ENCODE measurements at places on chromosomes 5 and 9. TPM values are rescaled to one million over a fixed set of nuclear protein-coding genes. Genes with fewer than 3 reads are reported as not detected.

The C8G gene
- 0.94 TPM for total RNA-seq

GRCh38 chr9:135251996-135252760 lies 164.7 kb downstream of the OLFM1 start:
- DNase-seq, result no peak

- DNase-seq, result no peak
These were observed 75.4 kb upstream of the MAN2A1 start for GRCh38 chr5:109614301-109614700.

- no peak for DNase-seq
These were observed 309.1 kb downstream of the NSG2 start for GRCh38 chr5:174354571-174354970.

DNA sequence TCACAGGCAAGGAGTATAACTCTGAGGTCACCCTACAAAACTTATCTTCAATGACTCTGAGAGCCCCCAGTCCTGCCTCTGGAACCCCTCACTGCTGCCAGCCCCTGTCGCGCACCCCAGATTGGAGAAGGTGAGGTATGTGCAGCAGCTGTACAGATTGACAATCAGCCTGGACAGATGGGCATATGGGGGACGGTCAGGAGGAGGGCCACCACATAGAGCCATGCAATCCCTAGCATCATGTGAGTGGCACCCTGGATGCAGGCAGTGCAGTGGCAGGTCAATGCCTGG lies 90.1 kb downstream of the LMX1B start:
- DNase-seq, result no peak

The ITK gene
- total RNA-seq, result 260 TPM

The RNF38 gene
- total RNA-seq, result 29.8 TPM

DNA sequence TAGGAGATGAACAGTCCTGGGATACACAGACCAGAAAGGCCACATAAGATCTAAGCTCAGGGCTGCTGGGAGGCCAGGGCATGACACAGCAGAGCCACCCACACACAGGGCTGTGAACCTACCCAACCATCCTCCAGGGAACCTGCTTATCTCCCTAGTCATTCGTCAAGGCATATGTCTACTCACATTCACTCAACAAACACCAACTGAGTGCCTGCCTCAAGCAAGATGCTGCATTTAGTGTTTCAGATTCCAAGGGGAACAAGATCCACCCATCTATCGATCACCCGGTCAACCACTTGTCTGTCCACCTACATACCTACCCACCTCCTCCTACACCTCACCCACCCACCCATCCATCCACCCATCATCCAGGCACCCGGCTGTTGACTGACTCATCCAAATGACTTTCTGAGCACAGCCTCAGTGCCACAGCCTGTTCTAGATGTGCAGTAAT lies 1.9 kb downstream of the DPM2 start:
- no peak for DNase-seq

DNA sequence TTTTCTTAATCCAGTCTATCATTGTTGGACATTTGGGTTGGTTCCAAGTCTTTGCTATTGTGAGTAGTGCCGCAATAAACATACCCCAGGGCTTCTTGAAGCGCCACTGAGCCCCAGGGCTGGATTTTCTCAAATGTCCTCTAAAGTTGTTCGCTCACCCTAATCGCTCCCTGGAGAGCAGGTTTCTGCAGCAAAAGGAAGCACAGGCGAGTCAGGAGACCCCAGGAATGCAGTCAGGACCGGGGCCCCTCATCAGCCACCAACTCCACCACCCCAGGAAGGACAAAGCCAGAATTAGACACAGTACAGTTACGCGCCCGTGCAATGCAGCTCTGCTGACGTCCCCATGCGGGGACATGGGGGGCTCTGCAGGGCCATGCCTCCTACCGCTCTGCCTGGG lies 15.7 kb upstream of the OBP2B start:
- no peak for DNase-seq

DNA sequence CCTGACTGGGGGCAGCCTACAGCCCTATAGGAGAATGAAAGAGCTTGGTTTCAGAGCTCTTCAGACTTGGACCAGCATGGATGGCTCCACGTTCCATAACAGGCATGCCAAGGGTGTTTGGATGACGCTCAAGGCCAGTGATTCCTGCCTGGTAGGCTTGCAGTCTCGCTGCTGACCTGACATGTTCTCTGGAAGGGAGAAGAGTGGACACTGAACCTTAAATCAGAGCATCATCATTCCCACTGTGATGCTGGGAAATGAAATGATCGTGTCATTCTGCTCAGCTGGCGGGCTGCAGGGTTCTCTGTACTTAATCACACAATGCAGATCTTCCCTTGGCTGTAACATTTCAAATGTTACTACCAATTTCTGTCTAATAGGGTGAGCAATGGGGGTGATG lies 57.0 kb downstream of the CFAP90 start:
- no peak for DNase-seq

- no peak for DNase-seq
These were observed 137.0 kb downstream of the NPR3 start for GRCh38 chr5:32848120-32848519.

DNA sequence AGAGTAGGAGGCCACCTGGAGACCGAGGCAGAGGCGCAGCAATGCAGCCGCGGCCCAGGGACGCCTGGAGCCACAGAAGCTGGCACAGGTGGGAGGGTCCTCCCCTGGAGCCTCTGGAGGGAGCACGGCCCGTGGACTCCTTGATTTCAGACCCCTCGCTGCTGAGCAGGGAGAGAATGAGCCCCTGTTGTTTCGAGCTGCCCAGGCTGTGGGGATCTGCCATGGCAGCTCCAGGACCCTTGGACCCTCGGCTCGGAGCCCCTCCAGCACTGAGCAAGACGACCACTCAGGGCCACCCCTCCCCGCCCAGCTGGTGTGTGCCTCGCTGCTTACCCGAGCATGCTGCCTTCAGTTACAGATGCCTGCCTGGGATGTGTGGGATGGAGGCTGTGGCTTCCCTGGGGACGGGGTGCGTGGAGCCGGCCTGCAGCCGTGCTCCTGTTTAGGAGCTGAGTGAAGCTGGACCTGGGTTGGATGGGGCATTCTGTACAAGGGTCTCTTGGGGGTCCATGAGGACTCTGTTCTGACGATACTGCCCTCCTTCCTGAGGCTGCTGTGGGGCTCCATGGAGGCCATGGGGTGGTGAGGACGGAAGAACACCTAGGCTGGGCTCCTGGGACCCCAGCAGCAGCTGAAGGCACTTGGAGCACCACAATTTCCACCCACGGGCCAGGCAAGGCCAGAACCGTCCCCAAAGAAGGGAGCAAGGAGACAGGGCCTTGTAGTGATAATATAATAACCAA lies 115.1 kb upstream of the LPCAT1 start:
- no peak for DNase-seq

All from activated T-cell treated with anti-CD3 and anti-CD28 coated beads, Interleukin-2, amount 50 U/mL, for 4 hours (primary cell).